ENCODE measurements at places on chromosomes 12 and 14. TPM values are rescaled to one million over a fixed set of nuclear protein-coding genes. Genes with fewer than 3 reads are reported as not detected.

GARIN6 gene
- not detected for total RNA-seq

GRCh38 chr12:124542021-124542949 lies 25.1 kb downstream of the NCOR2 start:
- DNase-seq: no peak

DNA sequence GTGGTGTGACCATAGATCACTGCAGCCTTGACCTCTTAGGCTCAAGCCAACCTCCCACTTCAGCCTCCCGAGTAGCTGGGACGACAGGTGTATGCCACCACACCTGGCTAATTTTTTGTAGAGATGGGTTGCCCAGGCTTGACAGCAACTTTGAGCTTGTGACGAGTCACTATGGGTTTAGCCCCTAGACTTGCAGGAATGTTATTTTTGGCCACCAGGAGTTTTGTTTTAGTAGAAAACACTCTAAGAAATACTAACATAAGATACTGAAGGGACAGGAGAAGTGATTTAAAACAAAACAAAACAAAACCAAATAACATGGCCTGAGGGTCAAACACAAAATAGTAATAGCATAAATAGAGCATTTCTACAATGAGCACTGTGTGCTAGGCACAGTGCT lies 26.4 kb downstream of the SETD3 start:
- DNase-seq: no peak

GRCh38 chr12:94240171-94240570 lies 91.8 kb downstream of the PLXNC1 start:
- no peak for DNase-seq

DNA sequence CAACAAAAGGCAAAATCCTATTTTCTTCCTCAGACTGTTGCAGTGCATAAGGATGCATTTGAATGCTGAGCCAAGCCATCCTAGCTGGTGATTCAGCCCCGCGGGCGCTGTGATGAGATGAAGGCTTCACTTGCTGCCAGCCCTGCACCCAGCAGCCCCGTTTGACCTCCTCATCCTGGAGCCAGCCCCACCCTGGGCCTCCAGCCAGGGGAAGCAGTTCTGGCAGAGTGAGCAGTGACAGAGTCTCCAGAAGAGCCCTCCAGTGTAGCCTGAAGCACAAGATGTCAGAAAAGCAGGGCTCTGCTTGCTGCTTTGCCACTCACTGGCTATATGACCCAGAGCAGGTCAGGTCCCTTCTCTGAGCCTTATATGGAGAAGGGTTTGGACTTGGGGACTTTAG lies 96.2 kb upstream of the HSPB8 start:
- DNase-seq: no peak

GRCh38 chr14:58752771-58753201 lies 115.0 kb downstream of the DACT1 start:
- no peak for DNase-seq

DNA sequence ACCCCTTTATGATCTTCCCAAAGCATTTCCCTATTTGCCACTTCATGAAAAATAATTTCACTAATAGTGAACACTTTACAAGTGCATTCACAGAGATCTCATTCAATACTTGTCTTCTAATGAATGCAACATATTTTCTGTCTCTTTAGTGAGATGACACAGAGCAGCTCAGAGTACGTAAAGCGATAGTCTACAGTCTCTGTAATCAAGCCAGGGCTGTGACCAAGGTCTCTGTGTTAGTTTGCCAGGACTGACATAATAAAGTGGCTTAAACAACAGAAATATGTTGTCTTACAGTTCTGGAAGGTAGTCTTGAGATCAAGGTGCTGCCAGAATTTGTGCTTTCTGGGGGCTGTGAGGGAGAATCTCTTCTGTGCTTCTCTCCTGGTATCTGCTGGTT lies 33.1 kb upstream of the FRS2 start:
- no peak for DNase-seq

GRCh38 chr12:124915239-124916236 lies 1.1 kb upstream of the UBC start:
- DNase-seq: no peak

DNA sequence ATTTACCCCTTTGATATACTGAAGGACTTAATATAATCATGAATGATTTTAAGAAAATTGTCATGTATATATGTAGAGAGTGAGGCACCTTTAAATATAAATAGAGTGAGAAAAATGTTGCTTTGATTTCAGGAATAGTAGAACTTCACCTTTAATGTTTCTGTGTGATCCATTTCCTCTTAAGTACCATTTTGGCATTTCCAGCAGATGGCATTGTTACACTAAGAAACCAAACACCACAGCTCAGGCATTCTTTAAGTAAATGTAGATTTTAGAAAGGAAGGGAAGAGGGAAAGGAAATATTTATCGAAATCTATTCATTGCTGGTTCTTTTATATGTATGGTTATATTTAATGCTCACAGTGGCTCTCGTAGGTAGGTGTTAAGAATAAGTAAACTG lies 556.7 kb upstream of the FBXO33 start:
- DNase-seq: no peak

- no peak for DNase-seq
These were observed 17.4 kb upstream of the FLVCR2 start for GRCh38 chr14:75561013-75561432.
